ENCODE measurements at places on chromosomes 5 and 9.

DNA sequence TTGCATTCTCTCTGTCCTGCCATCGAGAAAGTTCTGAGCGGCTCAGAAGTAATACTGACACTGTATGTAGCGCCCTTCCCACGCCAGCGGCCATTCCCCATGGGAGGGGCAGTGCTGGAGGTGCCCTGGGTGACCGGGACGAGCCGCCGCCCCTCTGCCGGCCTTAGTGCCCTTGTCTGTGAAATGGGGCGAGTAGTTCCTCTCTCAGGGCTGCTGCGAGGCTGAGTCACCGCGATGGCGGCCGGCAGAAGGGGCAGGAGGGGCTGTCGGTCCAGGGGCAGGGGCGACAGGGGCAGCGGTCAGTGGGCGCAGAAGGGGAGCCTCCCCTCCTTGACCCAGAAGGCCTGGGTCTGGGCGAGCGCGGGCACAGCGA is 148.9 kb downstream of the GAPVD1 start:
- no peak for DNase-seq

GRCh38 chr9:2785060-2785950 is 58.6 kb downstream of the PUM3 start:
- no peak for DNase-seq

GRCh38 chr5:86999951-87000350 is 267.7 kb upstream of the RASA1 start:
- DNase-seq, result no peak

DNA sequence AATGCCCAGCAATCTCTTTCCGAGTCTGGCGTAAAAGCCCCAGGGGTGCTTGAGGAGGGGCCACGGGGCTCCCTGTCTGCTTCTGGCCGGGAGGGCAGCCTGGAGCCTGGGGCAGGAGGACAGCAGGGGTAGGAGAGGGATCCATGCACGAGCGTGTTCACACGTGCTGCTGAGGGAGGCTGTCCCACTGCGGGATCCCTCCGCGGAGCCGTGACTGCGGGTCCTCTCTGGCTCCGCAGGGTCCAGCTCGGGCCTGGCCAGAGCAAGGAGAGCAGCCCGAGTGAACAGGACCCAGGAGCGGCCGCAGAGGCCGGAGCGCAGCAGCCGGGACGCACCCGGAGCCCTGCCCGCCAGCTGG is 78.4 kb downstream of the ZNF354C start:
- DNase-seq, result no peak

- DNase-seq, result no peak
These were observed 52.6 kb upstream of the FANCC start for GRCh38 chr9:95370064-95370463.

- no peak for DNase-seq
These were observed 468.2 kb downstream of the ARHGEF28 start for GRCh38 chr5:74094096-74094781.

GRCh38 chr9:72149231-72149975 is at the start of gene GDA:
TSS of gene GDA (plus strand) at chr9:72149440. CDS start at chr9:72149560, 120 bp downstream.
- no peak for DNase-seq

DNA sequence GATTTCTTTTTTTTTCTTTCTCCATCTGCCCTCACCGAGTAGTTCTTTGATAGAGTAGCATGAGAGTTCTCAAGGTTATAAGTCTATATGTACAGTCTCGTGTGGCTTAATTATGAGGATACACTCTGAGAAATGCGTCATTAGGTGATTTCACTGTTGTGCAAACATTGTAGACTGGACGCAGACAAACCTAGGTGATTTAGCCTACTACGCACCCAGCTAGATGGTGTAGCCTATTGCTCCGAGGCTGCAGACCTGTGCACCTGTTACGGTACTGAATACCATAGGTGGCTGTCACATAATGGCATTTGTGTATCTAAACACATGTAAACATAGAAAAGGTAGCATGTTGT is 26.9 kb upstream of the CORO2A start:
- DNase-seq, result no peak

DNA sequence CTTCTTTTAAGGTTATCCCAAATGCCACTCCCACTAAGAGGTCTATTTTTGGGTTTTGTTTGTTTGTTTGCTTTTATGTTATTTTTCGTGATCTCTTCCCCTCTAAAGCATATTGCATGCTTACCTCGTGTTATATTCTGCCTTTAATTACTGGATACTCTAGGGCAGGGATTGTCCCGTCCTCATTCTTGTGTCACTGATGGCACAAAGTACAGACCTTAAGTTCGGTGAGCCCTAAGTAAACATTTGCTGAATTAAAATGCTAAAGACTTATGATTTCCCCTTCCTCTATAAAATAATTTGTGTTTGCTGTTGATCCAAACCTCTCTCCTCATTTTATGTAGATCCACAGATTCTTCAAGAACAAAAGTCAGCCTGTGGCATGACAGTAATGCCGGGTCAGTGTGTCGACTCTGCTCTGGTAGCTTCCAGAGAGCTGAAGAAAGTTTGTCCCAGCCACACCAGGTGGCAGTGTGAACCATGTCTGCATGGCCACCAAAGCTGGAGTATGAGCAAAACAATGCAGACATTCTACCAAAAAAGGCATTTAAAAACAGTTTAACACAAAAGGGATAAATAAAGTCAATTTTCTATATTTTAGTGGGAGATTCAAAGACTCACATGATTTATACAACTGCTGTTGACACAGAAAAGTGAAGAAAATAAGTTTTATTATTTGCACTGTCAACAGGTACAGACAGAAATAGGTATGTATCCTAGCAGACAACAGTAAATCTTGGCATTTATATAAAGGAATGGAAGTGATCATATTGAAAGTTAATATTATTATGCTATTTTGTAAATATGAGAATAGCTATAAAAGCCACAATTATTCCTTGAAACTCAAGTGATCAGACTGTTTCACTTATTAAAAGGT is 17.9 kb upstream of the POC5 start:
- DNase-seq, result peak; percentile 15

- no peak for DNase-seq
These were observed 15.7 kb upstream of the TSSK1B start for GRCh38 chr5:113450462-113450861.

DNA sequence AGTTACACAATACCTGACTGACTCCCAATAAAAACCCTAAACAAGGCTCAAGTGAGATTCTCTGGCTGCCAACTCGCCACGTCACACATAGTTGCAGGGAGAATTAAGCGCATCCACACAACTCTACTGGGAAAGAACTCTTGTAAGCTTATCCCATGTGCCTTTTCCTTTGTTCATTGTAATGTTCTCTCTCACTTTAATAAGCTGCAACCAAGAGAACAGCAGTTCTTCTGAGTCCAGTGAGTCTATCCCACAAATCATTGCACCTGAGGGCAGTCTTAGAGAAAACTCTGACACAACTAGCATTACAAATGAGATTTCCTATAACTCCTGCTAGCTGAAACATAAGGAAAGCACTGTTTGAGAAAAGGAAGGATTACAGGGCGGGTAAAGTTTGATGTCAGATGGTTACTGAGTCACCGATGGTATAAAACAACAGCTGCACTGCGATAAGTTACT is 27.4 kb downstream of the CENPK start:
- DNase-seq, result no peak

- DNase-seq, result no peak
These were observed 49.4 kb upstream of the CDH9 start for GRCh38 chr5:27087747-27088146.

DNA sequence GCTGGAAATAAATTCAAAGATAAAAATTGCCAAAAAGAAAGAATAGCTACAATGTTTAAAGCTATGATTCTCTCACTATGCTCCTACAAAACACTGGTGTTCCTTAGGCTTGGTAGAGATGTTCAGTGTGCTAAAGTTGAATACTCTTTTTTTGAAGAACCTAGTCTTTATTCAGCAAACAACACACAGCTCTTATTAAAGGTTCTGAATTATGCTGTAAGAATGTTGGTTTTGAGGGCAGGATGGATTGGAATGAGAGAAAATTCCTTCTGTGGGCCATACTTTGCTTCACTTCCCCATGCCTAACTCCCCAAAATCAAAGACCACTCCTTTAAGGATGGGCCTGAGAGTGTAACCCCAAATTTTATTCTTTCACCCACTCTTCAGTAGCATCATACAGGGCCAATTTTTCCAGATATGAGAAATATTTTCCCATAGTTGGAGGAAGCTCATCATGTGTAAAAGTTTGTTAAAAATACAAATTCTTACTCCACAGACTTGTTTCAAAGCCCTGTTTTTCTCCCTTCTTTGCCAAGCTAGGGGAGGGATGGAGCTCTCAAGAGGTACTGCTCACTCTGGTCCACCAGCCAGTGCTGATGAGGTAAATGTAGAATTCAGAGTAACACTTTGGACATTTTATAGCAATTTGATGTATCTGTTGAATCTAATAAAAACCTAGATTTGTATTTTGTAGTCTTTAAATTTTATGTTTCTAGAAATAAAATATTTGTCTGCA is 99.3 kb downstream of the GDNF start:
- DNase-seq, result no peak

- no peak for DNase-seq
These were observed 23.1 kb downstream of the GAS1 start for GRCh38 chr9:86924206-86924605.

DNA sequence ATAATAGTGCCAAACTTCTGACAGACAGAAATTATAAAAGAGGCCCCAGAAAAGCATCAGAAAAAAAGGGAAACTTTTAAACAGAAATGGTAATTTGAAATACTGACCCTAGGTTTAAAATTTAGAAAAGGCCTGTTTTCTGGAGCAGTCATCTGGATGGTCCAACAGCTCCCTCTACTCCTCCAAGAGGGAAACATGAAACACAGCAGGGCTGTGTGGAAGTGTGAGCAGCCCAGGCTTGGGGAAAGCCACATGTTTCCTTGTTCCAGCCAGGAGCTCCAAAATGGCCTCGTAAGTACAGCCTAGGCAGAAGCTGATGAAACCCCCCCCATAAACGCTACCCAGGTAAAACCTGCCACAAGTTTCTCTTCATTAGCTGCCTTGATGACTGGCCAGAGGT is 499.3 kb upstream of the ADAMTS16 start:
- DNase-seq, result peak; percentile 23

DNA sequence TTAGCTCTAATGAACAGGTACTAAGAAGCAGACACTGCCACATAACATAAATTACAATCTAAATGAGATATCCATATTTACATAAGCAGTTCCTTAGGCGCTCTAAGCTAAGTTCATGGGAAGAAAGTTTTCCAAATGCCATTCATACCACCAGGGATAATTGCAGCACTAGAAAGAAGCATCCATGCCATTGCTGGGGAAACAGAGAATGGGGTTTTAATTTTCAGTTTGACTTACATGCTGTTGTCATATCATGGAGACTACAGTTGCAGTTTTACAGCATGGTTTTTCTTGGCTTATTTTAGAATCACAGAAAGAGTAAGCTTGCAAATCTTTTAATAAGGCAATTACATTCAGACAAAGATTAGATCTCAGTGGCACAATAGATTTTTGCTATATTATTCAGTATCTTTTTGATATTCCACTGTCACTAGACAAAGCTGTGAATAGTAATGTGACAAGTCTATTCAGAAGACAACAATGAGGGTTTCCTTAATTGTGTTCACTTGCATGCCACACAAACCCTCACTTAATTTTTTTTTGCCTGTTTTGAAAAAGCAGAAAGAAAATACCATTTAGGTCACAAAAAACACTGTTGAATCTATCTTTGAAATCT is 108.4 kb upstream of the ELAVL2 start:
- DNase-seq, result no peak

DNA sequence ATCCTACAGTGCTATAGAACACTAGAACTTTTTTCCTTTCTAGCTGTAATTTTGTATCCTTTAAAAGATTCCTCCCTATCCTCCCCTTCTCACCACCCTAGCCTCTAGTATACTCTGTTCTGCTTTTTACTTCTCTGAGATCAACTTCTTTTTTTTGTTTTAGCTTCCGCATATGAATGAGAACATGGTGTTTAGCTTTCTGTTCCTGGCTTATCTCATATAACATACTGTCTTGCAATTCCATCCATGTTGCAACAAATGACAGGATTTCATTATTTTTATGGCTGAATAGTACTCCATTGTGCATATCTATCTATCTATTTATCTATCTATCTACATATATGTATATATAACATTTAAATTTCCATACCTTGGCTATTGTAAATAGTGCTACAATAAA is 126.0 kb upstream of the MAN2A1 start:
- no peak for DNase-seq

DNA sequence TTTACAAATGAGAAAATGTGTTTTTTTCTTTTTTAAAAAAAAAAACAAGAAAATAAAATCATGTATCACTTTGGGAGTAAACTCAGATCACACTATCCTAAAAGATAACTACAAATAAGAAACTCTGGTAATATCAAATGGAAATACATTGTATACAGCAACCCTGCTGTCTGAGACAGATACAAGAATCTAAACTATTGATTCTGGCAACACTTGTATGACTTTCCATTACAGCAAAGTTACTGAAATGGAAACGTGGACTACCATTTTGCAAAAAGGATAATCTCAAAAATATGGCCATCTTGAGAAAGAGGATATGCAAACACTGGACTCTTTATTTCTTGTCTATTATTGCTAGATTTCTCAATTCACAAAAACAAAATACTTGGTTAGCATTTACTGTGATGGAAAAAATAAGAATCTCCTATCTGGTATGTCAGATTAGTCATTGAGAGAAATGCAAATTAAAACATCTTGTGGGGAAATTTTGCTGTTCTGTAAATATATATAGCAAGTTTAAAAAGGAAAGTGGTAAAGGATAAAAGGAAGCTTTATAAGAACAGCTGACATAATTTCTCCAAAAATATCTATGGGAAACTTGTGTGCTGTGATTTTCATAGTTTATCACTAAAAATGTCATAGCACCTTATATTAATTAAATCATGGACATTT is 112.9 kb upstream of the FER start:
- no peak for DNase-seq

DNA sequence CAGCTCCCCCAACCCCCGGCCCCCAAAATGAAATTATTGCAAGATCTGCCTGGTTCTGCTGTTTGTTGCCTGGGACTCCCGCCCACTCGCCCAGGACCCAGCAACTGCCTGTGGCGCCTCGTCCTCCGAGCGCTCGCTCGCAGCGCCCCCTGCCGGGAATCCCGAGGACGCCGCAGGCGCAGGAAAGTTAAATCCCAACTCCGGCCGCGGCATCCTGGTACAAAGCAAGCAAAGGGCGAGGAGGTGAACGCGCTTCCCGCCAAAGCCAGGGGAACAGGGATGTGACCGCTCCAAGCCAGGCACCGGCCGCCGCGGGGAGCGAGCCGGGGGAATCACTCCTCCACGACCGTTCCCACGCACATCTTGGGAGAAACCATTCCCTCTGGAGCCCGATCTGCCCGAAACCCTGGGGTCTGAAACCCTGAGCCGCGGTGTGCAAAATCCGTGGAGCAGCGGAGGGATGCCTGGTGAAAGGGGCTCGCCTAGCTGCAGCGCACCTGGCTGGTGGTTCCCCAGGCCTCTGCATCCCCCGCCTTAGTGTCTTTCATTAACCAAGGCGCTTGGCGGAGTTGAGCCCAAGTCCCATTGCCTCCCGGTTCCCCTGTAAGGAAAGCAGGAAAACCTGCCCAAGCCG is 1.3 kb downstream of the SEMA5A start:
- DNase-seq, result peak; percentile 60

GRCh38 chr5:101024299-101024698 is 121.2 kb upstream of the ST8SIA4 start:
- DNase-seq, result no peak

GRCh38 chr5:37867654-37868053 is 27.8 kb upstream of the GDNF start:
- no peak for DNase-seq

GRCh38 chr9:76912636-76913275 is 6.8 kb upstream of the PRUNE2 start:
- no peak for DNase-seq

All from NCI-H1930 (cell line).